ENCODE measurements at places on chromosomes 2 and 18. TPM values are rescaled to one million over a fixed set of nuclear protein-coding genes. Genes with fewer than 3 reads are reported as not detected.

DNA sequence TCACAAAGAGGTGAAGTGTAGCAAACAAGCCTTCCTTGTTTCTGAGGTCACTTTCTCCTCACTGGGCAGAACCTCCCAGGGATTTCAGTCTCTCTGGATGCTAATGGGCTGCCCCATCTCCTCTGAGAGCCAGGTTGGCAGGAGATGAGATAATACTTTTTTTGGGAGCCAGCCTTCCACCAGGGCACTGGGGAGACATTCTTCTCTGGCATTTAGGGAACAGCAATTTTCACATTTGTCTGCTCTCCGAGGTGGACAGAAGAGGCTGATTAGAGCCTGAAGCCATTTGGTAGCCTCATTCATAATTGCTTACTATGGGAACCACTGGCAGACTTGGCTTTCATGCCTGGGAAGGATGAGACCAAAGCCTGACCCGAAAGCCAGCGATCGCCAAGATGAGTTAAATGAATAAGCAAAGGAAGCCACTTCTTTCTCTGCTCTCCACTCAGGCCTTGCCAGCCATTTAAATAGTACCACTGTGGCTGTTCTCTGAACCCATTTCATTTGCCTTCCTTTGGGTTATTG is 70.1 kb downstream of the NRP2 start:
- DNase-seq = no peak

GRCh38 chr2:21372654-21373053 is 248.9 kb downstream of the TDRD15 start:
- DNase-seq = no peak

DNA sequence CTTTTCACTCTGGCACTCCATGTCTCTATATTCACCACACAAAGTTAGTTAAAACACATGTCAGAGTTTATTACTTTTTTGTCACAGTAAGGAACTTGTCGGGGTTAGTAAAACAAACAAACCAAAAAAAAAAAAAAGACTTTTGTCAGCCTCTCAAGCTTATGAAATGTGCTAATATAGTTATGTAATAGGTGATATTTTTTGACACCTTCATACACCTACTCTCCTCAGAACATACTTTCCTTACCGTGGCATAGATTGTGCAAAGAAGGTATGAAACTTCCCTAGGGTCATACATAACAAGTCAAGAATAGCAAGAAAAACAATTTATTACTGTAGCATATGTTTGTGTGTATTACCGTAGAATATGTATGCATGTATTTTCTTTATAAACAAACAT is 633.3 kb downstream of the CNTNAP5 start:
- no peak for DNase-seq

DNA sequence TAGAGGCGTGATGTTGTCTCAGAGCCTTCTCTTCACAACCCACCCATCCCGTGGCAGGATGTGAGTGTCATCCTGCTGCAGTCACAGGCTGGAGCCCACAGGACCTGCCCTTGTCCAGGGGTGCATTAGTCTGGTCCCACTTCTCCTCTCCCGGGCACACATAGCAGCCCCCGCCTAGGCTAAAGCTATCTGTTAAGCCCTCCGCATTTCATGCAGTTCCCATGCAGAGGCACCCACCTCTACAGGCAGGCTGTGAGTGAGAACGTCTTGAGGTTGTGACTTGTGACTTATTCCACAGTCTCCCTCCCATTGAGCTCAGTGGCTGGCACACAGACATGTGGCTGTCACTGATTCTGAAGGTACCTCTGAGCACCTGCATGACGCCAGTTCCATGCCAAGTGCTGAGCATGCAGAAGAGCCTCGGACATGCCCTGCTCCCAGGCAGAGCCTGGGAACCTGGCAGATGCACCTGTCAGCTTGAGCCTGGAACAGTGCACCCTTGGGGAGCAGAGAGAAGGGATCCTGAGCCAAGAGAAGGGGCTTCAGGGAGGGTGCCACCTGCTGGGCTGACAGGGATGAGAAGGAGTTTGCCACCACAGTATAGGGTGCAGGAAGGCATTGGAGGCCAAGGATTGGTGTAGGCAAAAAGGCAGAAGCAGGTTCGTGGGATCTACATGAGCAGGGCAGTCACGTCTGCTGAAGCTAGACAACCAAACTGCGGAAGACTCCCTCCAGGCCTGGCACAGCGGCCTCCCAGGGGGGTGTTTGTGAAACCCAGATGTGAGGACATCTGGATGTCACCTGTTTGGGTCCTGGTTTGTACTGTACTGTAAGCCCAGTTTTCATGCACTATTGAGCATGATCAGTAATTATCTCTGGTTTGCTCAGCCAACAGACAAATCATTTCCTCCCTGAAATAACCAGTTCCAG is 213.6 kb downstream of the GLI2 start:
- no peak for DNase-seq

GRCh38 chr2:15385184-15385583 is 175.9 kb downstream of the NBAS start:
- no peak for DNase-seq

- DNase-seq = no peak
These were observed 180.9 kb upstream of the ACVR2A start for GRCh38 chr2:147663962-147664361.

DNA sequence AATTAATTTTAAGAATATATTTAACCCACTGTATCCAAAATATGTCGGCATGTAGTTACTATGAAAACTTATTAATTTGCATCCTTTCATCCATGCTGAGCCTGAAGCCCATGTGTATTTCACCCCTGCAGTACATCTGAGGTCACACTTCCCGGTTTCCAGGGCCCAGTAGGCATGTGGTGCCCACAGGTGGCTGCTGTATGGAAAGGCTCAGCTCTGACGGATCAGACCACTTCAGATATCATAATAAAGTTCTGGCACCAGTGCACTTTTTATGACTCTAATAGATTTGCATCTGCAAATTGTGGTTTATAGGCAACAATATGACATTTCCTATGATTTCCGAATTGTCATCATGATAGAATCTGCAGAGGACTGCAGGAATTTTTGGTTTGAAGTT is 22.5 kb downstream of the SH3RF3 start:
- no peak for DNase-seq

DNA sequence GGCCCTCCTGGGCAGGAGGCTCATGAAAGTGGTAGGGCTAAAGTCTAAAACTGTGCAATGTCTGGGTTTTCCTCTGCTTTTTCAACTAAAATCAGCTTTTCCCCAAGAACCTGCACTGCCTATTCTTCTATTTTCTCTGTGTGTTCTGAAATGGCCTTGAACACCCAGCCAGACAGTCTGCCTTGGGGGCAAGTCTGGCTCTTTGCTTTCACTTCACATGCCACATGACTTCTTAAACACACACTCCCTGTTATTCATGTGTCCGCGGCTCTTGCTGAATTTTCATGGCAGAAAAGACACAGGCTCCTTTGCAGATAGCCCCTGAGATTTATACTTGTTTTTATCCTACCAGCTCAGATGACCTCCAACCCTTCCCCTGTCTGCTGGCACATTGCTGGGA is 10.6 kb upstream of the RPIA start:
- DNase-seq = no peak

DNA sequence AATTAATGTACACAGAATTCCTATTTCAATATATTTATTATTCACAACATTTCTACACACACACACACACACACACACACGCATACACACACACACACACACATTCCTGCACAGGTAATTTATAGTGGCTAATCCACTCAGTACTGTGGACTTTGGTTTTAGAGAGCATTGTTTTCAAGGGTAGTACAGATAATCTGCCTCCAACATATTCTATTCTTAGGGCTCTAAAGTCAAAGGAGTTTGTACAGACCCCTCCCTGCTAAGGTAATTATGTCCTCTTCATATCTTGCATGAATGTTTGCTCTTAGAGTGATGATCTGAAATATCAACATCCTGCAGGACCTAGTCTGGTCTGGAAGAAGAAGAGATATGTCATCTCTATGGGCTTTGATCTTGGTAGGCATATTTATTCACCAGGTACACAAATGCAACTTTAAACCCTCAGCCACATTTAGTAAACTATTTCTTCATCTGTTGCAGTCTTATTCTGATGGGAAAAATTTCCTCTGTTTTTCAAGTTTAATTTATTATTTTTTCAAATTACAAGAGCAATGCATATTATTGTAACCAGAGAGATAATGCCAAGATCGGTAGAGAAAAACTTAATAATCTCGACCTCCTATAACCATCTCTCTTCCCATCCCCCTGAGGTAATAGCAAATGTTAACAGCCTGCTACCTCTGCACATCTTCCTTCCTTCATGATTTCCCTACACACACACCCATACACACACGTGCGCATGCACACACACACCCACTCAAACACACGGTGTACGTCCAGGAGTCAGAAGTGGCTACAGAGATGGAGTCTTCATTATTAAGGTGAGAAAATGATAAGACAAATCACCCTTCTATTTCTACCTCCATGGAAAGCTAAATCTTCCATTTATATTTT is 18.3 kb upstream of the POLE4 start:
- no peak for DNase-seq

- DNase-seq = no peak
These were observed 57.0 kb downstream of the ANKMY1 start for GRCh38 chr2:240500561-240501423.

GRCh38 chr18:8777846-8778245 is 72.5 kb downstream of the MTCL1 start:
- DNase-seq = no peak

DNA sequence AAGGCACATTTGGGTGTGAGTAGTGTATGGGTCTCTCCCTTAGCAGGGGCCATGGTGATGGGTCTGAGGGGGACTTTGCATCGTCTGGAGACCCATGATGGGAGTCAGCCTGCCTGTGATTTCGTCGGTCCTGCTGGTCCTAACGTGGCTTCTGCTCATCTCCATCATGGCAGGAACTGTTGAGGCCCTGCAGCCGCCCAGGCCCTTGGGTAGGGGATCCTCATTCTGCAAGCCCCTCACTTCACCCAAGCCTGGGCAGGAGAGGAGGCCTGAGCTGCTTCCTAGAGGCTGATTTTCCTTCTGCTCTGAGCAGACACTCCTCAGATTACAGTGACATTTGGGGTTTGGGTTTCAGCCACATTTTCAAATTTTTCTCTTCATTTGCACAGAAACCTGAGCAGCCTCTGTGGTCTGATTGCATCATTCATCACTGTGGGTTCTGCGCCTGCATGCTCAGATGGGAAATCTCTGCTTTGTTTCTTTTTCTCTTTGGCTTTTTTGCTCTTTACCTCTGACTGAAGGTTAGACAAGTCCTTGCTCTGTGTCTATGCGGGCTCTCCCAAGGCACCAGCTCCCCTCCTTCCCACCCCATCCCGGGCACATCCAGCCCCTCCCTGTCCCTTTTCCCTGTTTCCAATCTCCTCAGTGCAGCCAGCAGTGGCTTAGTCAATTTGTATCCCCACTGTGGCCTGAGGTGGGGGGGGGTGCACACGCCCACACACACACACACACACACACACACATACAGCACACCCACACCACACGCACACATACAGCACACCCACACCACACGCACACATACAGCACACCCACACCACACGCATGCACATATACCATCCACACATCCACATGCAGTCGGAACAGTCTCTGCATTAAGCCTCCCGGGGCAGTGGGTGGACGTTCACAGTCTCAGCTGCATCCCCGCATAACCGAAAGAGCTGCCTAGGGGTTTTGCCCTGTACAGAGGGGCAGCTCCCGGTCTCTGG is 305.4 kb upstream of the HS6ST1 start:
- no peak for DNase-seq

DNA sequence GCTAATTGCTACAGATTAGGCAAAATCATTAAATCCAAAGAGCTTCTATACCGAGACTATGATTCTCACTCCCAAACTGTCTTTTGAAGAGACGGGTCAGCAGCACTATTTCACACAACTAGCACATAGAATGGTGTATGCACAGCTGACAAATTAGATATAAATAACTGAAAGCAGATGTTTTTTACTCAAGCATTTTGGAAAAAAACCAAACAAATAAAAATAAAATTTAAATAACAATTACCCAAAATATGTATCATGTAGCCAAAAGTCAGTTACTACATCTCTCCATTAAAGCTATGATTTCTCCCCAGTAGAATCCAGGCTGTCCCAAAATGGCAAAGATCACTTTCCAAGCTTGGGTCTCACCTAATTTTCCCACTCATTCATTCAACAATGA is 107.9 kb downstream of the TMEM163 start:
- no peak for DNase-seq

GRCh38 chr2:85378257-85378656 is 23.7 kb downstream of the ELMOD3 start:
- no peak for DNase-seq

DNA sequence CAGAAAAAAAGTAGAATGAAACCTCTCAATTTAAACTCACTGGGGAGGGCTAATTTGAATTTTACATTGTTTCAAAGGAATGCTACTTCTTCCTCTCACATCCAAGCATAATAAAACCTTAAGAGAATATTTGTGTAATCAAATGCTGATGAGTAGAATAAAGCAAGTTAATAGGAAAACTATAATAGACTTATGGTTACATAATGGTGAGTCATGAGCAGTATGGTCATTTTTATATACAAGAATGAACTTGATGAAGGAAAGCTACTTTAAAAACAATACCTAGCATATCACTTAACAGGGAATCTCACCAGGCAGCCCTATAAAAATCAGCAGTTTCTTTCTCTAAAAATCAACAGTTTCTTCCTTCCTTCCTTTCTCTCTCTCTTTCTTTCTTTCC is 80.3 kb downstream of the VSNL1 start:
- DNase-seq = no peak

- no peak for DNase-seq
These were observed 107.1 kb upstream of the TPO start for GRCh38 chr2:1306014-1306686.

DNA sequence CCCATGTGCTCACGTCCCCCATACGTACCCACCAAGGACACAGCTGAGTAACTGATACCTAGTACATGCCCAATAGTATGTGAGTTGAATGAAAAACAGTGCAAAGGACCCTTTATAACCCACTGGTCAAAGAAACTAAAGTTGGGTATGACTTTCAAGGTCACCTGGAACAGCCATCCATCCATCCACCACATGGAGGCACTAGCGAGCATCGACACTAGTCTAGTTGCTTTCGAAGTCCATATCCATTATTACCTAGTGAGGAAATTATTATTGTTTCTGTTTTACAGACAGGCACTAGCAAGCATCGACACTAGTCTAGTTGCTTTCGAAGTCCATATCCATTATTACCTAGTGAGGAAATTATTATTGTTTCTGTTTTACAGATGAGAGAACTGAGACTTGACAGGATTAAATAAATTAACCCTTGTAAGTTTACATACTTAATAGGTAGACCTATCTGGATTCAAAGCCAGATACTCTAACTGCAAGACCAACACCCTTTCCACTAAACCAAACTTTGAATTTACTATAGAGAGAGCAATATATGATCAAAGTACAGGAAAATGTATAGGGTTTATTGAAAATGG is 233.7 kb downstream of the METTL4 start:
- peak; percentile 48 for DNase-seq

DNA sequence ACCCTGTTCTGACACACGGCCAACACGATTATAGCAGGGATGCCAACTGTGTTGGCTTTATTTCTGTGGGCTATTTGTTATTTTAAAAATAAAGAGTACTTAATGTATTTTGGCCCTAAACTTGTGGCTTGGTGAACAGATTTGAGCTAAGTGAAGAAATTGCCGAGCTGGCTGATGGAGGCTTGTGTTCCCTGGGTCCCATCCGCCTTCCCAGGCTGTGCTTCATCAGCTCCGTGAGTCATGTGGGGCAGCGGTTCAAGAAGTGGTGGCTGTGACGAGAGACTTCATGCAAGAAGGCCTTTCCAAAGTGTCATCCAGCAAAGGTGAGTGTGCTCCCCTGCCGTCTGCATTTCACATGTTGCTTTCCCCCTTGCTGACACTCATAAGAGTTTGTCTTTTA is 73.6 kb upstream of the NCK2 start:
- no peak for DNase-seq

The DSG3 gene
- not detected for total RNA-seq

The STEAP3 gene
- total RNA-seq = 136 TPM

The PPM1G gene
- 25.2 TPM for total RNA-seq

The HOXD13 gene
- total RNA-seq = not detected

The RPIA gene
- 4.3 TPM for total RNA-seq

The TCF4 gene
- total RNA-seq = 19.5 TPM

The MAPRE3 gene
- total RNA-seq = 13.7 TPM

Measured in right lobe of liver (tissue), 6 donors.